Left lobe of liver (tissue), 2 donors: ENCODE measurements at places on chromosomes 7 and 10.

DNA sequence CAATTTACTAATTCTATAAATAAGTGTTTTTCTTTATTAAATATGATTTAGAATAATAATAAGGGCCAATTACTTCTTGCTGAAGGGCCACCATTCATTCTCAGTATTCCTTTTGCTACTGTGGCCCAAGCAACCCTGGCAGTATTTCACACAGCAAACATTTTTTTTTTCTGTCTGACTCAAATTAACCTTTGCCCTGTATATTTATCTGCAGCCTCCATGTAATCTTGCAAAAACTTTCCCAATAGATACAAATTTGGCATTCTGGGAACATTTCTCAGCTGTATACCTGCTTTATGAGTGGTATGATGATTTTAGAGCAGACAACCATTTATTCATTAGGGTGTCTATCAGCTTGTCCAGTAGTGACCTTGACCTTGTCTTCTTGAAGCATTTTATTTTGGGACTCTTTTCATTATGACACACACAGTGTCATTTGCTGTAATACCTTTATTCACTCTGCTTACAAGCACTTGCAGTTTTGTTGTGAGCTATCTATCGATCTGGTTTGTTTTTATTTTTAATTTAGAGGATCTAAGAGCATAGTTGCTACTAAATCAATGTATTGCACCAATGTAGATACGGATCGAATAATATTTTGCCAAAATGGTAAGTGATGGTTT lies 159.7 kb upstream of the PLXDC2 start:
- DNase-seq, result no peak

- DNase-seq, result no peak
These were observed 86.3 kb downstream of the FGFR2 start for GRCh38 chr10:121511943-121512342.

GRCh38 chr10:119896061-119896655 lies 3.6 kb downstream of the SEC23IP start:
- DNase-seq, result no peak

GRCh38 chr7:127682140-127682539 lies 30.1 kb downstream of the SND1 start:
- DNase-seq, result peak; percentile 48

GRCh38 chr10:86365346-86366032 lies 1.1 kb downstream of the GRID1 start:
- DNase-seq, result no peak

GRCh38 chr10:13759168-13759567 lies 172.4 kb downstream of the PRPF18 start:
- DNase-seq, result no peak

GRCh38 chr7:124856299-124856888 lies 73.2 kb downstream of the POT1 start:
- no peak for DNase-seq

- DNase-seq, result no peak
These were observed 54.8 kb downstream of the TBXAS1 start for GRCh38 chr7:139883814-139884213.

DNA sequence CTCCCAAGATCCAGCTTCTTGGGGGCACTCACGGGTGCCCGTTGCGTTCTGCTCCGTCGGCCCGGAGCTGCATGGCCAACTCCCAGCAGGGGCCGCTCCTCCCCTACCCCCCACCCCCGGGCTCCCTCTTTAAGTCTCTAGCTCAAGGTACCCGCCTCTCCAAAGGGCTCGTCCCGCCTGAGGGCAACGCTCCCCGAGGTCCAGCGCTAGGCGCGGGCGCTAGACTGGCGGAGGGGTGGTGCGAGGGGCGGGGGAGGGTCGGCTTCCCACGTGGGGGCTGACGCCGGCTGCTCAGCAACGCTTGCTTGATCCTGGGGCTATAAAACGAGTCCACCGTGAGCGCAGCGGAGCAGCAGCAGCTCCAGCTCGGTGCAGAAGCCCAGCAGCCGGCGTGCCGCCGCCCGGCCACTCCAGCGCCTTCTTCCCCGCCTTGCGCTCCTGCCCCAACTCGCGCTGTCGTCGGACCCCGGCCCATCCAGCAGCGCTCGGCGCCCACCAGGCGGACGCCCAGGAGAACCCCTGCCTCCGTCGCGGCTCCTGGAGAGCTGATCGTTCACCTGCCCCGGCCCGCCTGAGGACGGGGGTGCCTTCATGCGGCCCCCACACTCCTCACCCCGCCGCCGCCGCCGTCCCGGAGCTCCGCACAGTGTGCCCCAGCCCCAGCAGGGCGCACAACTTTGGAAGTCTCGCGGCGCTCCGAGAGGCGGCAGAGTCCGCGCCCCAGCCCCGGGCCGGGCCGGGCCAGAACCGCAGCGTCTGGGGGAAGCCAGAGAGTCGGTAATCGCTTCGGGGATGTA lies at the start of gene ADRA2A:
Gene ADRA2A (plus strand): TSS at position 348 of the 797 bp plus-strand sequence. CDS start 968 bp downstream, outside the sequence.
- DNase-seq, result no peak

- DNase-seq, result no peak
These were observed 14.7 kb downstream of the KCNMA1 start for GRCh38 chr10:77622889-77623291.

- DNase-seq, result no peak
These were observed 66.0 kb upstream of the DUSP5 start for GRCh38 chr10:110431659-110432058.

- no peak for DNase-seq
These were observed 18.0 kb upstream of the TBXAS1 start for GRCh38 chr7:139811066-139811465.

DNA sequence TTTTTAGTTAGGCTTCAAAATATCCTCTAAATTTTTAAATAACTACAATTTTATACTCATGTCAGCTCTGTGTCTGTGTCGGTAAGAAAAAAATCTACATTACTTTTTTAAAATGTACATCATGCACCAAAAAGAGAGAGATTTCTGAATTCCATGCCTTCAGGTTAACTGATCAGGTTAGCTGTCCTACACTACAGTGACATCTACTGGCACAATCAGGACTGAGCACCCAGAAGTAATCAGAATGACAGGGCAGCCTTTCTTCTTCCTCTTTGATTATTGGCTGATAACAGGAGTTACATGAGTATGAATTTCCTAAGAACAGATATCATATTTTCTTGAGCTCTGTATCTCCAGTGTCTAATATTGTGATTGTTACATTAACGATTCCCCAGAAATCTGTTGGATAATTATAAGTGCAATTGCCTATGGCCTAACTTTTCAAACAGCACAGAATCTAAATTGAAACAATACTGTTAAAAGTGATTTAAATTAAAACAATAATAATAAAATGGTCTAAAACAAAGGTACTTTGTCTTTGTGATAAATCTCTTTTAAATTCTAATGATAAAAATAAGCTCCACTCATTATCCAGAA lies 41.8 kb upstream of the HYCC1 start:
- peak; percentile 48 for DNase-seq
